ENCODE measurements at places on chromosomes 4 and X.

GRCh38 chr4:182143822-182144625 lies 99.2 kb upstream of the TENM3 start:
- peak; percentile 51 for DNase-seq

DNA sequence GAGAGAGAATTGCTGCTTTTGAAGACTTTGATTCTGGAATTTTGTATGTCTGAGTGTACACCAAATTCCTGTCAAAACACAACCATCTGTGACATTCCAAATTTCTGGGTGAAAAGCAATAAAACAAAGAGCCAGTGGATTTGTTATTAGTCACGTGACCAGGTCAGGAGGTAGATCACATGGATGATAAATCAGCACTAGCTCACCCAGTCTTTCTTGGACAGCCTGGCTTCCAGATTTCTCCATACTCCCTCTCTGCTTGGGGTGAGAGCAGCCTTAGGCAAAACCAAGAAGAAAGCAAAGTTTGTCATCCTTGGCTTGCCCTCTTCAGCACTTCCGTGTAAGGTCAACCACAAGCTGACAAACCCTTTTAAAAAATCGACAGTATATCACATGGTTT lies 194.2 kb downstream of the CLCN4 start:
- DNase-seq: no peak

- no peak for DNase-seq
Observed at GRCh38 chr4:82287720-82288119, 86.1 kb downstream of the HNRNPD start.

DNA sequence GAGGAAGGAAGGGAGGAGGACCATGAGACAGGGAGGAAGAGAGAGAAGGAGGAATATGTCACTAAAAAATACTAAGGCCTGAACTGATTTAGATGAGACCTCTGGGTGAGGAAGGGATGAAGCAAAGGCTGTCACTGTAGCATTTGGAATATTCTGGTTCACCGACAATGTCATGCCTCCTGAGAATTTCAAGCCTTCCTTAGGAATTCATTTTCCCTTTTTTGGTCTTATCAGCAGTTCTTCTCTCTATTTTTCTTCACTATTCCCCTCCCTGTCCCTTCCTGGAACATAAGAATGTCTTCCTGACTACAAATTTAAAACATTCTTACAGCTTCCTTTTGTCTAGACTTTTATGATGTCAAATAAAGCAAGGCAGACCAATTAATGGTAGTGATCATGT lies 527.8 kb downstream of the INPP4B start:
- no peak for DNase-seq

DNA sequence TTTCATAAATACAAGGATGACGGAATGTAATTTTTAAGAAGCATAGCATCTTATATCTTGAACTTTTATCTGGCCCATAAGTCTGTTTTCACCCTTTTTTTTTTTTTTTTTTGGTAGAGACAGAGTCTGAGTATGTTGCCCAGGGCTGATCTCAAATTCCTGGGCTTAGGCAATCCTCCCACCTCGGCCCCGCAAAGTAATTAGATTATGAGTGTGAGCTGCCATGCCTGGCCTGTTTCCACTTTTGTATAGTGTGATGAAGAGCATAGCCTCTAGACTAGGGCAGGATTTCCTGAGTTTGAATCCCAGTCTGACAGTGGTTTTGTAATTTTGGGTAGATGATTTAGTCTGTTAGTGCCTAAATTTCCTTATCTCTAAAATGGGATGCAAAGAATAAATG lies 11.0 kb downstream of the STIM2 start:
- no peak for DNase-seq

- no peak for DNase-seq
Observed at GRCh38 chr4:40340030-40340429, 4.9 kb downstream of the CHRNA9 start.

- no peak for DNase-seq
Observed at GRCh38 chr4:15333692-15334633, 93.9 kb upstream of the C1QTNF7 start.

DNA sequence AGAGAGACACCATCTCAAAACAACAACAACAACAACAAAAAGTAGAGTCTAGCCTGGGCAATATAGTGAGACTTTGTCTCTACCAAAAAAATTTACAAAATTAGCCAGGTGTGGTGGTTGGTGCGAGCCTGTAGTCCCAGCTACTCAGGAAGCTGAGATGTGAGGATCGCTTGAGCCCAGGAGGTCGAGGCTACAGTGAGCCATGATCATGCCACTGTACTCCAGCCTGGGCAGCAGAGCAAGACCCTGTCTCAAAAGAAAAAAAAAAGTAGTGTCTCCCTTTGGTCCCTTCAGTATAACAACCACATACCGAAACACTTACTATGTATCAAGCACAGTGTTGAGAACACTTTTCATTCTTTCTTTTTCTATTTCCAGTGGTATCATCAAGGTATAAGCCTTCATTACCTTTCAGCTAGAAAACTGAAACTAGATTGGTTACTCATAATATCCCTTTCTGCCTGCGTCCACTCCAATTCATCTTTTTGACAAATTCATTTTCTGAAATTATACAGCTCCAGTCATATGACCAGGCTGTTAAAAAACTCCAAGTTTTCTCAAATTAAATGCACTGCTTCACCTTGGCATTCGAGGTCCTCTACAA lies 54.1 kb downstream of the RPS6KA3 start:
- DNase-seq: no peak

DNA sequence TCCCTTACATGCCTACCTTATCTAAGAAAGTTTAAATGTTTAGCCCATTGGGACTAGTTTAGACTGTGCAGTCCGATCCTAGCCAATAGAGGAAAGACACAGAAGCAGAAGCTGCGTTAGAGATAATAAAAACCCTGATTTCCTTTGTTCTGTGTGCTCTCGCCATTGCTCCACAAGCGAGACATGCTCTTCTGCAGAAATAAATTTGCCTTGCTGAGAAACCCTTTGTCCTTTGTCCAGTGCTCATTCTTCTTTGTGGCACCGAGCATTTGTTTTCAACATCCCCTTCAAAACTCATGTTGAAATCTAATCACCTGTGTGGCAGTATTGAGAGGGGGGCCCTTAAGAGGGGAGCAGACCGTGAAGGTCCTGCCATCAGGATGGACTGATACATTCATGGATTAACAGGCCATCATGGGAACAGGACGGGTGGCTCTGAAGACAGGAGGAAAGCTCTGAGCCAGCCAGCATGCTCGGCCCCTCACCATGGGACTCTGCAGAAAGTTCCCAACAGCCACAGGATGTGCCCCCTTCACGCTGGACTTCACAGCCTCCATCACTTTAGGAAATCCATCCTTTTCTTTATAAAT lies 94.5 kb downstream of the ABLIM2 start:
- no peak for DNase-seq

GRCh38 chr4:2961421-2961810 lies 1.8 kb downstream of the NOP14 start:
- no peak for DNase-seq

DNA sequence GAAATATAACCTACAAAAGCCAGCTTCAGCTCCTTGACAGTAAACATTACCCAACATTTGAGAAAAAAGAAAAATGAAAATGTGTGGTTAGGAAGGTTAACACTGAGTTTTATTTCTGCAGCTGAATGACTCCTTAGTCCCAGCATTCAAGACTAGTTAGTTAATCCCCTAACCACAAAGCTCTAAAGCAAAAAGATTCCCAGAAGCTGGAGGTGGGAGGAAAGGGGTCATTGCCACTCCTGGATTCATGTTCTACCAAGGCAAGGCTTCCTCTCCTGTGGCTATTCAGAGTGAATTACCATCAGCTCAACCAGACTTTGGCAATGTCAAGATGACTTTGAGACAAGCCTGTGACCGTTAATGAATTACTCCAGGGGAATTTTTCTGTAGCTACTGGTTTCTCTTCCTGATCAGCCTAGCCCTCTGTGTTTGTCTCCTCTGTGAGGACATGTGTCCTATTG lies 63.6 kb downstream of the HADH start:
- no peak for DNase-seq

GRCh38 chr4:1246901-1247863 lies 1.7 kb downstream of the CTBP1 start:
- DNase-seq: peak; percentile 43

- no peak for DNase-seq
Observed at GRCh38 chr4:181971973-181972372, 271.2 kb upstream of the TENM3 start.

GRCh38 chr4:168930413-168931196 lies 79.5 kb downstream of the CBR4 start:
- no peak for DNase-seq

DNA sequence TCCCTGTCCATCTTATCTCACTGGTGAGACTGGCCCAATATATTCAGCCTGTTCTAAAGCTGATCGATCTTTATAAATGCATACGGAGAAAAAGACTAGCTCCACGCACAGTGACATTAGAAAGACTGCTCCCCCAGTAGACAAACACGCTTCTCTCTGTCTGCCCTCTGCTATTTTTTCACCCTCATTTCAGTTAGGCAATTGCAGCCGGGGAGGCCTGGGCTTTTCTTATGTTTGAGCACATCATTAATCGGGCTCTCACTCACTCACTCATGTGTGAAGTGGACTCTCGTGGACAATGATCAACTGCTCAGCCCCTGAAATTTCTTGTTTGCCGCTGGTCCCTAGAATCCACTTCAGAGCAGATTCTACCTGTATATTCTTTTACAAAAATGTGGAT lies 824.7 kb upstream of the TENM3 start:
- no peak for DNase-seq

DNA sequence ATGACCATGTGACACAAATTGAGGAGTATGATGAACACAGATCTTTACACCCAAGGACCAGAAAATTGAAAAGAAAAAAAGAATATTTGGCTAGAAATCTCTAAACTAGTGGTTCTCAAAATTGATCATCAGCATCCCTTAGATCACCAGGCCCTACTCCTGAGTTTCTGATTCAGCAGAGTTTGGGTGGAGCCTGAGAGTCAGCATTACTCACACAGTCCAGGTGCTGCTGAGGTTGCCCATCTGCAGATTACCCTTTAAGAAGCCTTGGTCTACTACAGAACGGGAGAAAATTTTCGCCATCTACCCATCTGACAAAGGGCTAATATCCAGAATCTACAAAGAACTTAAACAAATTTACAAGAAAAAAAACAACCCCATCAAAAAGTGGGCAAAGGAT lies 182.8 kb downstream of the MOSPD2 start:
- DNase-seq: no peak

DNA sequence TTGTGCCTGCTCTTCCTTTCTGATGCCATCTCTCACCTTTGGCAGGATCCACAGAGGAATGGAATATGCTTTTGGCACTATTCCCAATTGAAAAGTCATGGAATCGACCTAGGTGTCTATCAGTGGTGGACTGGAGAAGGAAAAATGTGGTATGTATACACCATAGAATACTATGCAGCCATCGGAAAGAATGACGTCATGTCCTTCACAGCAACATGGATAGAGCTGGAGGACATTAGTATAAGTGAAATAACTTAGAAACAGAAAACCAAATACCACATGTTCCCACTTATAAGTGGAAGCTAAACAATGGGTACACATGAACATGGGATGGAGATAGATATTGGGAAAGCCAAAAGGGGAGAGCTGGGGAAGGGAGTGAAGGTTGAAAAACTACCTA lies 58.3 kb upstream of the SMIM31 start:
- no peak for DNase-seq

- DNase-seq: no peak
Observed at GRCh38 chr4:152973629-152974467, 37.7 kb downstream of the FHDC1 start.

DNA sequence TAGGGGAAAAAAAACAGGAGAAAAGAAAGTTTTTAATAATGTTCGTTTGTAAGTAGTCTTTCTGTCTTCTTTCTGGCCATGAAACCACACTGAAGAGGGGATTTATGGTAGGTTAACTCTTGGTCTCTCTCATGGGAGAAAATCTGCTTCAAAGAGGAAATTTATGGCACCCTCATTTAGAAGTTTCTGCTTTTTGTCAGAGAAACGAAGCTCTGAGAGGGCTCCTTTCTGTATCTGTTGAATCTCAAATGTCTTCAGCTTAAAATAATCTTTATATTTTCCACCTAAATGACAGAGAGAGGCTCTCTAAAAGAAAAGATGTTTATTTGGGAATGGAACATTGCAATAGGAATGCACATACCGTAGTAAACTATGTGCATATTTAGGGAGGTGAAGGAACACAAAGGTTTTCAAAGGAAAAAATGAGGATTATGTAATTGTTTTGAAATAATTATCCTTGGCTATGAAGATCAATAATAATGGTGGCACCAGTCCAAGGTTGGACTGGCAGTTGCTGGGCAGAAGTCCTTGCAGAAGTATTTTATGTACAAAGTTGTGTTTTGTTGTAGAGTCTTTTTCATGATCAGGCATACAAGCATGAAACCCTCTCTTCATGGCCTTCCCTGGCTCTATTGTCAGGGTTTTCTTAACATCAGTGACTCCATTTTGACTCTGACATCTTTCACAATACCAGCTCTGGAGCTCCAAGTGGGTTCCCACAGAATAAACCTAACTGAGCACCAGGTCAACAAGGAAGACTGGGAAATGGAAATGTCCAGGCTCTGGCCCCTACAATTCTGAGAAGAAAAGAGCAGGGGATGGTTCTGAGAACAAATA lies 53.0 kb upstream of the HPSE start:
- no peak for DNase-seq

- no peak for DNase-seq
Observed at GRCh38 chr4:182103614-182104319, 139.4 kb upstream of the TENM3 start.

DNA sequence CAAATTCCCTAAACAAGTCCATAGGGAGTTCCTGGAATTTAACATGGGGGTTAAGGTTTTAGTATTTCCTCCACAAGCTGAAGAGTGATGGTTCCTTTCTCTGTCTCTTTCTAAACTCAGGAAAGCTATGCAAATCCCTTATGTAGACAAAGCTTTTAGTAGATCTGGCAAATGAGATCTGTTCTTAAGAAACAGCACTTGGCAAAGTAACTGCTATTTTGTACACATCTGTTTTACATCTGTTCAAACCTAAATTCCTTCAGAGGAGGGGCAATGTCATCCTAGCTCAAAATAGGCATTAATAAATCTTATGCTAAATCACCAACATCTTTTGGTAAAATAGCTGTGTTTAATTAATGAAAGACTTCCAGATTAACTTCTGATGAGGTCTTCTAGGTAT lies 137.8 kb upstream of the TBC1D9 start:
- no peak for DNase-seq

- DNase-seq: no peak
Observed at GRCh38 chrX:71652405-71652804, 14.9 kb upstream of the LOC101059915 start.

GRCh38 chr4:54607067-54607466 lies 50.7 kb upstream of the KIT start:
- no peak for DNase-seq

- DNase-seq: no peak
Observed at GRCh38 chr4:172787111-172787510, 381.5 kb upstream of the GALNT7 start.
